RPMI7951 (cell line): ENCODE measurements at places on chromosomes 1 and 21. TPM values are rescaled to one million over a fixed set of nuclear protein-coding genes. Genes with fewer than 3 reads are reported as not detected.

GRCh38 chr1:170967042-170967910, 31.9 kb downstream of the MROH9 start:
- DNase-seq = peak; percentile 44

DNA sequence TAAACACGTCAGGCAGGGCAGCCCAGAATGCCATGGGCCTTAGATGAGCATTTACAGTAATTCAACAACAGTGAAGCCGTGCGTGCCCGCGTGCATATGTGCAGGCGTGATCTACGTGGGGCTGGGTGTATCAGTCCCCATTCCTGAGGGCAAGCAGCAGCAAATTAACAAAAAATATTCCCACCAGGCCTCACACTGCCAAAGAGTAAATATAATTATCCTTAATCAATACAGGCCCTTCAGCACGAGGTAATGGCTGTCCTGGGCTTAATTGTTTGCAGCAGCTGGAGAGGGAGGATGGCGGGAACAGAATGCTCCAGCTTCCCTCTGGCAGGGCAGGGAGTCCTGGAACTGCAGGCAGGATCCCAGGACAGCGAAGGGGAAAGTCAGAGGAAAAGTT, 91.8 kb downstream of the DDX20 start:
- DNase-seq = no peak

DNA sequence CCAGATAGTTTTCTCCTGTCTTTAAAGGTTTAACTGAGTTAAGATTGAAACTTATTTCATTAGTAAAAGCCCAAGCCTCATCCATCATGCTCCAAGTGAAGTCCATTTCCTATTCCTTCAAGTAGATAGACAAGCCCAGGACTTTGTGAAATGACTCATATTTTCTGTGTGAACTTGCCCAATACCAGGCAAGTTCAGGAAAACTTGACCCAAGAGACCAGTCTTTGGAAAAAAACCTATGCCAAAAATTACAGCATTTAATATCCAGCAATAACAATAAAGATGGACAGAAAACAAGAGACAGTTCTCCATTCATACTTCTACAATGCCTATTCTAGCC, 405 bp upstream of the RAB29 start:
- DNase-seq = peak; percentile 35

DNA sequence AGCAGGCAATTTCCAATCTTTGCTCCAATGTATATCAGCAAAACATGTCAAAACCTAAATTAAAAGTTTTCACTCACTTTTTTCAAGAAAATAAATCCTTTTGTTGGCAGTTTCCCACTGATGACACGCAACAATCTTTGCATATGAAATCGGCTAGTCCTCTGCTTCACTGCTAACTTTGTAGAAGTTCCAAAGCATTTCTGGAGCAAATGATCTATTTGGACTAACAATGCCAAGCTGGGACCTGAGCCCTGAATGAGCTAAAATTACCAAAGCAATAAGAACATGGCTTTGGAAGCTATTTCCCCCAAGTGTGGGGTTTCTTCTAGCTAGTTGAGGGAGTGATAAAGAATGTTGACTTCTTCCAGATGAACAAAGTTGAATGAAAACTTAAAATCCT, 5.1 kb downstream of the BEND5 start:
- DNase-seq = no peak

GRCh38 chr1:27862671-27863537, 9.4 kb upstream of the THEMIS2 start:
- DNase-seq = peak; percentile 98

Gene ERICH3
- 0.68 and 0.72 TPM in 2 replicates for total RNA-seq

Gene KCTD3
- 27.2 and 34.4 TPM in 2 replicates for total RNA-seq

Gene ABCG1
- not detected in 2 replicates for total RNA-seq

Gene SLC9C2
- not detected in 2 replicates for total RNA-seq

Gene PPM1J
- total RNA-seq = 0.29 and 0.84 TPM in 2 replicates
